ENCODE measurements at places on chromosomes 3 and 15.

GRCh38 chr15:38369936-38370478, 83.9 kb upstream of the FAM98B start:
- no peak for DNase-seq

- no peak for DNase-seq
These were observed 127.6 kb upstream of the MME start for GRCh38 chr3:154952553-154952952.

DNA sequence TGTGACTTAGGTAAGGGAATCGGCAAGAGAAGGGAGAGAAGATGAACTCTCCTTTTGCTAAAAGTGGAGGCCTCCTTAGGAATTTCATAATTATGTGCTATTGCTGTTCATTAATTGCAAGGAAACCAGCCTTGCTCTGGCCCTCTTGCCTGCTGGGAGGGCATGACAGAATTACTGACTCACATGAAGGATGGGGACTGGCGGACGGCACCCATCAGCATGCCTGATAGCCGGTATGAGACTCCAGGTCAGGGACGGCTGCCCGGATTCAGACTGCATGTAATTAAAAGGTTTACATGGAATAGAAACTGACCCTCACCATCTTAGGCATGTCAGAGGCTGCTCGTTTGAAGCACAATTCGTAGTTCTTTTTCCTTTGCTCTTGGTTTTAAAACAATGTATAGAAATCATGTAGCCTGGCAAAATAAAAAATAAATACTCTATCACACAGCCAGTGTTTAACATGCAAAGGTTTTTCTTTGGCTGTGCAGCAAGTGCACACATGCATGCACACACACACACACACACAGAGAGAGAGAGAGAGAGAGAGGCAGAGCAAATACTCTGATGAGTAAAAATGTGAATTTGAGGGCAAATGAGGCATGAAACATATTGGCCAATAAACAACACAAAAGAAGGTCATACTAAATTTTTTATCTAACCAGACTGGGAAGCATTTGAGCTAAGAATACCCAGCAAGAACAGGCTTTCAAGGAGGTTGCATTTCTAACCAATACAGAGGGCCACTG, 82.7 kb downstream of the FOXB1 start:
- DNase-seq: no peak

DNA sequence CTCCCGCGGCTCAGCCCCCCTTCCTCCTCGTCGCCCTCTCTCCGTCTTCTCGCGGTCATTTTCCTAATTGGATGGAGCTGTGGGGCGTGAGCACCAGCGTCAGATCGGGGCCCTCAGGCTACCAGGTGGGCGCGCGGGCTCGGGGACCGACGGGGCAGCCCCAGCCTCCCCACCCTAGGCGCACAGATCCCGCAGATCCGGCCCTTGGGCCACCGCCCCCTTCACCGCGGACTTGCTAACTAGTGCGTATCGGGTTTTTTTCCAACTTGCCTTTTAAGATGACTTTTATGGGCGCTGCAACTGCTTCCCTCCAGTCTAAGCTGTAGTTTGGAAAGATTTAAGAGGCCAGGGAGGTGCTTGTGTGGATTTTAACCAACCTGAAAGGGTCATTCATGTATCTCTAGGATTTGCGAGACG, 1.3 kb downstream of the ZNF710 start:
- no peak for DNase-seq

- DNase-seq: no peak
These were observed 357.0 kb upstream of the SEMA6D start for GRCh38 chr15:47360305-47360704.

- DNase-seq: no peak
These were observed 34.7 kb upstream of the GCSAM start for GRCh38 chr3:112167758-112168157.

DNA sequence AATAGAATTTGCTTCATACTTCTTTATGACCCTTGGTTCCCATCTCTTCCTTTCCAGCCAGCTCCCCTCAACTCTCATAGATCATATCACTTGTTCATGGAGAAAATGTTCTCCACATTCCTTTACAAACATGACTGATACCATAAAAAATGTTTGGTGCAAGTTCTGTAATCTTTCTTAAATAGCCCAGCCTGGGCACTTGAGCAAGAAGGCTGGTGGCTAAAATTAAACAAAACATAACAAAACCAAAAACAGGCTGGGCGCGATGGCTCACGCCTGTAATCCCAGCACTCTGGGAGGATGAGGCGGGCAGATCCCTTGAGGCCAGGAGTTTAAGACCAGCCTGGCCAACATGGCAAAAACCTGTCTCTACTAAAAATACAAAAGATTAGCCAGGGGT, 8.9 kb upstream of the POLR2M start:
- DNase-seq: no peak

DNA sequence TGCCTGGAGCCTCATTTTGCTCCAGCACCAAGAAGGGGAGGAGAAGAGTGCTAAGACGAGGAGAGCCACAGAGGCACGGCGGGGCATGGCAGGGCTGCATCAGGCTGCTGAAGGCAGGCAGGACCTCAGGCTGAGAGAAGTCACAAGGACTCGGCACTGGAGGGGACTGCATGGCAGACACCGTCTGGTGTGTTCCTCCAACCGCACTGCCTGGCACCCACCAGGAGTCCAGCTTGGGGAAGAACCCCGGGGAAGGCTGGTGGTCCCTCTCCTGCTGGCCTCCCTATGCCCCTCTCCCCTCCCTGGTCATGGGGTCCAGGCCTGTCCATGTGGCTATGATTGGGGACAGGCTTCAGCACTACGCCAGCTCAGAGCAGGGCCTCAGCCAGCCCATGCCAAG, 153.2 kb upstream of the MEF2A start:
- DNase-seq: no peak

DNA sequence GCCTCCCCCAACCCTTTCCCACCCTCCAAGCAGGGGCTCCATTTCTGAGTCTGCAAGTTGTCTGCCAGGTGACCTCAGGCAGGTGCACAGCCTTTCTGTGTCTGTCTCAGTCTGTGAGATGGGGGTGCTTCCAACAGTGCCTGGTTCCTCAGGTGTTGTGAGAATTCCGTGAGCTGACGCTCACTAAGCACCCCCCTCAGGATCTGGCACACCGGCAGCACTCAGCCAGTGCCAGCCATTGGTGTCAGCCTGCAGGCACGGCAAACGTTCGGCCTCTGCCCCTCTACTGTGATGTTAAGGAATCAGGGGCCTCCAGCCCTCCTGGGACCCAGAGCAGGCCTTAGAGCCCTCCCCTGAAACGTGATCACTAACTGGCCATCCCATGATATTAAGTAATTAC, 2.4 kb downstream of the KLF15 start:
- no peak for DNase-seq

DNA sequence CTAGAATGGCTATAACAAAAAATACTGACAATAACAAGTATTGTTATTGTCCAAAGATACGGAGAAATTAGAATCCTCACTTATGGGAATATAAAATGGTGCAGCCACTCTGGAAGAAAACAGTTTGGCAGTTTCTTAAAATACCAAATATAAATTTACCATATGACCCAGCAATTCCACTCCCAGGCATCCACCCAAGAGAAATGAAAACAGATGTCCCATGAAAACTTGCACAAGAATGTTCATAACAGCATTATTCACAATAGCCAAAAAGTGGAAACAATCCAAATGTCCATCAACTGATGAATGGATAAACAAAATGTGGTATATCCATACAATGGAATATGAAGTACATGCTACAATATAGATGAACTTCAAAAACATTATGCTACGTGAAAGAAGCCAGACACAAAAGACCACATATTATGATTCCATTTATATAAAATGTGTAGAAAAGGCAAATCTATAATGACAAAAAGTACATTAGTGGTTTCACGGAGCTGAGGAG, 9.4 kb downstream of the AAGAB start:
- DNase-seq: no peak

DNA sequence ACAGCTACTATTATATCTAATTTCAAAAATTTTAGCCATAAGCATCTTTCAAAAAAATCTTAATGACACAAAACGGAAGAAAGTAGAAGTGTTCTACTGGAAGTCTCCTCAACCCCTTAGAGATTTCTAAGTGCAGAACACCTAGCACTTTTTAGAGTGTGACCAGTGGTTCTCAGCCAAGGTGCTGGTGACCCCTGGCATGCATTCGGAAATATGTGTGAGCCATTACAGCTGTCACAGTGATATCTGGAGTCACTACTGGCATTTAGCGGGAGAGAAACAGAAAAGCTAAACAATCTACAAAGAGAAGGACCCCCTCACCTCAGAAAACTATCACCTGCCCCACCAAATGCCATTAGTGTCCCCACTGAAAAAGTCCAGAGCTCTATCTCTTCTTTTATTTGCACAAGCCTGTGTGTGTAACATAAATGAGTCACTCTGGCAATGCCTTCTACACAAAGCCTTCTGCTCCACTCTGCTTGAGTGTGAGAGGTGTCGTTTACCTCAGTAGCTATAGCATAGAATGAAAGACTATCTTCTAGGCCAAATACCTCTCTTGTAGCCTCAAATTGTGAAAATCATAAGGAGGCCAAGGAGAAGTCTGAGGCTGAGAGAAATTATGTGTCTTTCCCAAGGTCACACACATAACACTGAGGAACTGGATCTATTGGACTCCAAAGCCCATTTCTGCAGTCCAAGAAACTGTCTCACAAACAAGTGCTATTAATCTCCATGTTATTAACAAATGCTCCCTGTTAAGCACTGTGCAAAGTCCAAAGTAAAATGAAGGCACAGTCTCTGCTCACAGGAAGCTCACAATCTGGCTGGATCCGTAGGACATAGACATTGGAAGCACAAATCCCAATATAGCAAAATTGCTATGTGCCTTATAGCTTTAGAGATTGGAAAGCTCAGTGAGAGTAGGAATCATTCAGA, 28.5 kb upstream of the KCNMB2 start:
- DNase-seq: no peak

DNA sequence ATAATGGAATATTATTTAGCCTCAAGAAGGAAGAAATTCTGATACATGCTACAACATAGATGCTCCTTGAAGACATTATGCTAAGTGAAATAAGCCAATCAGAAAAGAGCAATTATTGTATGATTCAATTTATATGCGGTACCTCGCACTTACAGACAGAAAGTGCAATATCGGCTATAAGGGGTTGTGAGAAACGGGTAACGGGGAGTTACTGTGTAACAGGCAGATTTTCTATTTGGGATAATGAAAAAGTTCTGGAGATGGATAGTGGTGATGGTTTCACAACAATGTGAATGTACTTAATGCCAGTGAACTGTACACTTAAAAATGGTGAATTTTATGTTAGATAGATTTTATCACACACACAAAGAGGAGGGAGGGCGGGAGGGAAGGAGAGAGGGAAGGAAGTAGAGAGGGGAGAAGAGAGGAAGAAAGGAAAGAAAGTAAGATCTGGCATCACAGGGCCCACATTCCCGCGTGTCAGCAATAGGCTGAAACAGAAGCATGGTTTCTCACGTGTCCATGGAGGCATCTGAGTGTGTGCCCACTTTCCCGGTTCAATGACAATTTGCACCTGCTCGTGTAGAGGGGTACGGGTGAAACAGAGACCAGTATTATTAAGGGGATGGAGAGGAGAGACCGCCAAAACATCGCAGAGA, 700 bp upstream of the BLM start:
- DNase-seq: no peak

GRCh38 chr15:91304786-91305185, 204.7 kb downstream of the SV2B start:
- DNase-seq: no peak

GRCh38 chr3:184981071-184981470, 169.1 kb downstream of the VPS8 start:
- no peak for DNase-seq

- DNase-seq: no peak
These were observed 368.4 kb upstream of the IL12A start for GRCh38 chr3:159620281-159620680.

- no peak for DNase-seq
These were observed 160.4 kb downstream of the UACA start for GRCh38 chr15:70602834-70603560.

- DNase-seq: no peak
These were observed 1.5 kb upstream of the PPP1R2 start for GRCh38 chr3:195544634-195545033.

DNA sequence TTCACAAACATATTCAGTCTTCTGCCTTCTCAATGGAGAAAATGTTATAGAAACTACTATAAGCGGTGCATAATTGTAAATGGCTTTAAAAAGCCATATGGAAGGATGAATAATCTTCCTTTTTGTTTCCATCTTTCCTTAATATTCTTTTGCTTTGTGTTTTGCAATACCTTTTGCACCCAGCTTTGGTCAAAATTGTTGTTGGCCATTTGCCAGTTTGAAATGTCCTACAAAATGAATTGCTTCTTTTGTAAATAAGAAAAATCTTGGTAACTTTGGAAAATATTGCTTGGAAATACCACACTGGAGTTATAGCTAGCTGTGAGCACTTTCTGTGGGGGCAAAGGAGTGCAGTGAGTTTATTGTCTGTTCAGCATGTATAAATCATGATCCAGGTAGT, 93.5 kb upstream of the NR2F2 start:
- no peak for DNase-seq

DNA sequence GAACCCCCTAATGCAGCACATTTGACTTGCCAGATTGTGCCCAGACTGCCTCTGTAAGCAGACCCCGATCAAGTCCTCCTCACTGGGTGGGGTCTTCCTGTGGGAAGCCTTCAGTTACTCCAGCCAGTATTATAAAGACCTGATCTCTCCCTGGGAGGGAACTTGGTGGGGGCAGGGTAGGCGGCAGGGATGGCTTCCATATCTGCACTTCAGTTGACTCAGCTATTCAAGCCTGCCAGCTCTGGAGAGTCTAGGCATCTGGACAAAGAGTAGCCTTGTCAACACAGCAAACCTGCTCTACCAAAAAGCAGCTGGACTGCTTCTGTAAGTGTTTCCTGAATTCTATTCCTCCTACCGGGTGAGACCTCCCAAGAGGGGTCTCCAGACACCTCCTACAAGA, 21.0 kb upstream of the SLC25A38 start:
- no peak for DNase-seq

DNA sequence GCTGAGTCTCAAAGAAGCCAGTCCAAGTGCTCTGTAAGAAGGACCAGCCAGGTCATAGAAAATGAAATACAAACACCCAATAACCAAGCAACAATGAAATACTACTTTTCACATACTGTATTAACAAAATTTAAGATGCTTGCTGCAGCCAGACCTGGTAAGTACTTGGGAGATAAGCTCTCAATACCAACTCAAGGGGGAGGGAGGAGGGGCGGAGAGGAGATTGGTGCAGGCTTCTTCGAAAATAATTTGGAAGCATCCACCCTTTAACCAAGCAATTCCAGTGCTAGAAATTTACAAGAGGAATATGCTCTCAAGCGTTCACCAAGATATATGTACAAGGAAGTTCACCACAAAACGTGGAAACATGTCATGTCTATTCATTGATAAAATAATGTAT, 7.6 kb upstream of the LRRC2 start:
- DNase-seq: no peak

- DNase-seq: no peak
These were observed 16.5 kb downstream of the SLC51A start for GRCh38 chr3:196232882-196233251.

- DNase-seq: no peak
These were observed 276.1 kb downstream of the NR2F2 start for GRCh38 chr15:96606617-96607016.

GRCh38 chr3:66816090-66816761, 181.9 kb upstream of the KBTBD8 start:
- peak; percentile 61 for DNase-seq

GRCh38 chr3:195185583-195185982, 85.4 kb downstream of the XXYLT1 start:
- DNase-seq: no peak

GRCh38 chr3:178802993-178803693, 266.9 kb downstream of the KCNMB2 start:
- no peak for DNase-seq

GRCh38 chr3:165815682-165816081, 21.5 kb downstream of the BCHE start:
- DNase-seq: no peak

GRCh38 chr3:134517791-134518190, 31.9 kb downstream of the CEP63 start:
- no peak for DNase-seq

Measured in NT2/D1 (cell line).